Ovary (tissue), 10 donors: ENCODE measurements at places on chromosomes 2 and 18. TPM values are rescaled to one million over a fixed set of nuclear protein-coding genes. Genes with fewer than 3 reads are reported as not detected.

GRCh38 chr2:230472621-230473018 lies 56.6 kb downstream of the SP100 start:
- no peak for DNase-seq
- no peaks in the 10 kb centered on the region for H3K27me3 ChIP-seq
- H3K27ac ChIP-seq, result no peak overlapping the region
- H3K36me3 ChIP-seq, result no peaks in the 10 kb centered on the region

GRCh38 chr2:233354971-233355574 lies 779 bp downstream of the DGKD start:
- peak; percentile 30 for DNase-seq
- peaks cover 12% of the 10 kb centered on the region for H3K4me1 ChIP-seq
- H3K27me3 ChIP-seq, result no peaks in the 10 kb centered on the region
- peak overlapping the region; percentile 75 for H3K4me3 ChIP-seq
- H3K36me3 ChIP-seq, result no peaks in the 10 kb centered on the region

DNA sequence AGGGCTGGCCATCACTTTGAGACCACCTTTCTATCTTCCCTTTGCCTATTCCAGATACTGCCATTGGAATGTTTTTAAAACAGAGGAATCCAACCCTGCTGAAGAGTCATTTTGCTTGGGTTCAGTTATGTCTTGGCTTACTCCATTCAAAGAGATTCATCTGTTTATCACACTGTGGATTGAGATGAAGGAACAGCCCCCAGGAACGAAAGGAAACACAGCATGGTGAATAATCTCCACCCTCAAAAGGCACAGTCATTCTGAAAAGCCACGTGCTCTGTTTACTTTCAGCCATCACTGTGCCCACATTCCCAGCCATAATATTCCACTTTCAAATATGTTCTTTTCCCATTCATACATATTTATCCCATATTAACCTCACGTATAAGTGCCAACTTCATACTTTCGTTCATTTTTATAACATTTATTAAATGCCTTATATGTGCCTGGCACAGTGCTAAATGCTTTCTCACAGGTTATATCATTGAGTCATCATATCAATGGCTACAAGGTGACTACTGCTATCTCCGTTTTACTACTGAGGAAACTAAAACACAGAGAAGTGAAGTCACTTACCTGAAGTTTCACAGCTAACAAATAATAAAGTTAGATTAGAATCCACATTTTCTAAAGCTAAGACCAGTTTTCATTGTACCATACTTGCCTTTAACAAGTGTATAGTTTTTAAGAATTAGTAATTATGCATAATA lies 143.6 kb downstream of the OSR1 start:
- H3K27me3 ChIP-seq, result no peaks in the 10 kb centered on the region
- DNase-seq, result no peak
- H3K4me1 ChIP-seq, result peaks cover 5% of the 10 kb centered on the region
- no peak overlapping the region for H3K4me3 ChIP-seq

DNA sequence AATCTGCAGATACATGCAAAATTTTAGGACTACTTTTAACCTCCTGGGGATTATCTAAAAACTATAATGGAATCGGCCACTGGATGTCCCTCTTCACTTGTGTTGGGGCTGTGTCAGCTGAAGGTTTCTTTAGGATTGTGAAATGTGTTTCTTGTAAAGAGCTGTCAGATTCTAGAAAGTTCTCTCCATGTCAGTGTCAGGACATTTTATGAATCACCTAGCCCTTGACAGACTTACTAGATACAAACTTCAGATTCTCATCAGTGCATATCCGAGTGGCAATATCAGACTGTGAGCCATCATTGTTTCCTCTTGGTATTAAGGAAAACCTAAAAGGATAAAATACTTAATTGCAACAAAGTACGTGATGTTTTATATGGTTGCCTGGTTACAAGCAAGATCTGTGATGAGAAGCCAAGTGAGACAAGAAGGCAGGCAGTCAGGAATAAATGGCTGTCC lies 107.3 kb downstream of the CPS1 start:
- H3K36me3 ChIP-seq, result no peaks in the 10 kb centered on the region
- no peaks in the 10 kb centered on the region for H3K4me1 ChIP-seq
- H3K27ac ChIP-seq, result no peak overlapping the region
- H3K27me3 ChIP-seq, result no peaks in the 10 kb centered on the region

DNA sequence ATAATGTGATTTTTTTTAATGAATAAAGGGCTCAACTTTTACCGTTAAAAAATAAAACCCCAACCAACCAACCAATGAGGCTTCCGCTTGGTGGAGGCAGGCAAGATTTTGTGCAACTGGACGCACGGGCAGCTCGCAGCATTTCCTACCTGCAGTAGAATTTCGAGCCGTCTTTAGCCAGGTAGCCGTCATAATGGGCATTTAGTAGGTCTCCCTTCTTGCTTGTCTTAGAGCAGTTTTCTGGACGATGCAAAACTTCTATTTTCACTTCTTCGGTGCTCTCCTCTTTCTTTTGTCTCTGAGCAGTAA lies 316 bp downstream of the FKBP7 start:
- H3K27me3 ChIP-seq, result no peaks in the 10 kb centered on the region
- no peak for DNase-seq

GRCh38 chr2:164458792-164459191 lies 162.5 kb downstream of the GRB14 start:
- no peaks in the 10 kb centered on the region for H3K27me3 ChIP-seq
- no peaks in the 10 kb centered on the region for H3K36me3 ChIP-seq
- no peak overlapping the region for H3K27ac ChIP-seq
- H3K4me3 ChIP-seq, result no peak overlapping the region
- peaks cover 3% of the 10 kb centered on the region for H3K4me1 ChIP-seq

DNA sequence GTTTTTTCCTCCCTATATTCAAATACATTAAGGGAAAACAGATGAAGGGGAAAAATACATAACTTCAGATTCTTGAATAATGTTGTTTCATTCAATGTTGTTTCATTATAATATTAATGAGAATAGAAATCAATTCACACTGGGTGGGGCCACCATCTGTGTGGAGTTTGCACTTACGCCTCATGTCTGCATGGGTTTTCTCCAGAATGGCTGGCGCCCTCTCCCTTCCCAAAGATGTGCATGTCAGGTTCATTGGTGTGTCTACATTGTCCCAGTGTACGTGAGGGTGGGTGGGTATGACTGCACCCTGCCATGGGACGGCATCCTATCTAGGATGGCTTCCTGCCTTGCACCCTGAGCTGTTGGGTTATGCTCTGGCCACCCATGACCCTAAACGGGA lies 51.7 kb downstream of the COBLL1 start:
- H3K27me3 ChIP-seq, result no peaks in the 10 kb centered on the region
- no peak for DNase-seq
- no peak overlapping the region for H3K4me3 ChIP-seq
- H3K4me1 ChIP-seq, result peaks cover 8% of the 10 kb centered on the region

GRCh38 chr2:96815326-96816126 lies 542 bp upstream of the CNNM3 start:
- H3K27ac ChIP-seq, result peak overlapping the region; percentile 69
- H3K4me3 ChIP-seq, result peak overlapping the region; percentile 70
- no peaks in the 10 kb centered on the region for H3K27me3 ChIP-seq
- peaks cover 19% of the 10 kb centered on the region for H3K4me1 ChIP-seq
- H3K36me3 ChIP-seq, result no peaks in the 10 kb centered on the region
- no peak for DNase-seq

Gene SP110
- 21.6 TPM for polyA plus RNA-seq

GRCh38 chr2:239912938-239913635 lies 112.1 kb downstream of the NDUFA10 start:
- DNase-seq, result no peak
- H3K27ac ChIP-seq, result no peak overlapping the region
- no peaks in the 10 kb centered on the region for H3K27me3 ChIP-seq

- H3K36me3 ChIP-seq, result no peaks in the 10 kb centered on the region
- H3K27ac ChIP-seq, result no peak overlapping the region
- H3K27me3 ChIP-seq, result no peaks in the 10 kb centered on the region
- DNase-seq, result no peak
- no peak overlapping the region for H3K4me3 ChIP-seq
These were observed 16.6 kb downstream of the EPHA4 start for GRCh38 chr2:221555494-221555846.

Gene TET3
- 3.3 TPM for polyA plus RNA-seq

DNA sequence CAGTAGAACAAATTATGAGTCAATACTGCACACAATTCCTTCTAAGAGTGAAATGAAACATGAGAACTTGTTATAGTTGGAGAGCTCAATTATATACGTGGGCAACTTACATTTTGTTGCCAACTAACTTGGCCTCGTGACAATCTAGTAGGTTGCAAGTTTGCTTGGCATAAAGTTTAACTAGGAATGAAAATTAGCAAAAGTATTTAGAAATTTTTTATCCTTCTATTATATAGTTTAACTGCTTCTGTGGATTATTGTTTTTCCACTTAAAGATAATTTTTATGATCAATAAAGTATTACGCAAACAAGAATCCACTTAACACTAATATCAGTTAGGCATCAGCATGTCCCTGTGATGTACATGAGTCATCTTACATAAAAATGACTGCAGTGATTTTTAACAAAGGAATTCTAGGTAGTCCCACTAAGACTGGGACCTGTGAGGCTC lies 41.1 kb downstream of the FAM124B start:
- H3K27me3 ChIP-seq, result no peaks in the 10 kb centered on the region
- no peak for DNase-seq
- no peak overlapping the region for H3K27ac ChIP-seq
- H3K4me3 ChIP-seq, result no peak overlapping the region

DNA sequence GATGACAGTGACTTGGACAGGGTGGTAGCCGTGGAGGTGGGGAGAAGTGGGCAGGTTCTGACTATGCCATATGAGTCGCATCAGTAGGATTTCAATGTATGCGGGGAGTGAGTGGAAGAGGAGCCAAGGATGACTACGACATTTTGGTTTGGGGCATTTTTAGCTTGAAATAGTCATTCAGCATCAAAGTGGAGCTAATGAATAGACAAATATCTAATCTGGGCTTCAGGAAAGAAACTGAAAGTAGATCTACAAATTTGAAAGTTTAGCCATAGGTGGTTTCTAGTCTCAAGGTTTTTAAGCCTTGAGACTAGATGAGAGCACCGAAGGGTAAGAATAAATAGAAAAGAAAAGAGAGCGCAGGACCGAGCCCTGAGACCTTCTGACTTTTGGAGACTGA lies 58.3 kb downstream of the FEZ2 start:
- no peak overlapping the region for H3K27ac ChIP-seq
- H3K4me1 ChIP-seq, result no peaks in the 10 kb centered on the region
- no peaks in the 10 kb centered on the region for H3K27me3 ChIP-seq
- no peak for DNase-seq
- H3K36me3 ChIP-seq, result no peaks in the 10 kb centered on the region

DNA sequence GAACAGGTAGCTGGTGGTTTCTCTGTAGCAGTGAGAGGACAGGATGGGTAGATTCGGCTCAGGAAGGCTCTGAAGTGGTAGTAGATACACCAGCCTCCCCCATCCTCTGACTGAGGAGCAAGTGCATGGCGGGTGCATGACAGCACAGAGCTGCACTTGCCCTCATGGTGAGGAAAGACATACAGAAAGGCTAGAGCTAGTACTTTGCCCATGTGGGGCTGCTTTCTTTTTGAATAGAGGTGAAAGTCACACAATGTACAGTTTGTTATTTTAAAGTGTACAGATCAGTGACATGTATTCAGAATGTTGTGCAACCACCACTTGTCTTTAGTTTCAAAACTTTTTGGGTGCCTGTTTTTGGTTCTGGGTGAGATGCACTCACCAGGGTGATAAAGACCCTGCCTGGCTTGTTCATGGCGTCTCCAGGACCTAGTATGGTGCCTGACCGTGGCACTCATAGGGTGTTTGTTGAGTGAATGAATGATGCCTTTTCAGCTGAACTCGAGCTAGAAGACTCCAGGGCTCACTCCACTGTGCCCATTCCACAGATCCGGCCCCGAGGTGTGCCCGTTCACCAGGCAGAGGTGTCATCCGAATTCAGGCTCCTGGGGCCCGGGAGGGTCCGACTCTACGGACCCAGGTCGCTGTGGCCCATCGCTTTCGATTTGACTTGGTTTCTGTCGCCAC lies 421 bp upstream of the VAMP5 start:
- H3K4me3 ChIP-seq, result peak overlapping the region; percentile 61
- no peaks in the 10 kb centered on the region for H3K27me3 ChIP-seq
- H3K27ac ChIP-seq, result peak overlapping the region; percentile 46
- DNase-seq, result no peak
- H3K36me3 ChIP-seq, result no peaks in the 10 kb centered on the region

GRCh38 chr2:10002109-10002508 lies 41.2 kb upstream of the KLF11 start:
- H3K27ac ChIP-seq, result no peak overlapping the region
- no peak overlapping the region for H3K4me3 ChIP-seq
- H3K4me1 ChIP-seq, result no peaks in the 10 kb centered on the region
- no peaks in the 10 kb centered on the region for H3K27me3 ChIP-seq
- H3K36me3 ChIP-seq, result no peaks in the 10 kb centered on the region

GRCh38 chr2:219000569-219000960 lies 7.3 kb upstream of the CRYBA2 start:
- H3K4me1 ChIP-seq, result peaks cover 11% of the 10 kb centered on the region
- no peak overlapping the region for H3K27ac ChIP-seq
- H3K4me3 ChIP-seq, result no peak overlapping the region
- DNase-seq, result no peak
- H3K36me3 ChIP-seq, result no peaks in the 10 kb centered on the region
- H3K27me3 ChIP-seq, result peaks cover 7% of the 10 kb centered on the region

DNA sequence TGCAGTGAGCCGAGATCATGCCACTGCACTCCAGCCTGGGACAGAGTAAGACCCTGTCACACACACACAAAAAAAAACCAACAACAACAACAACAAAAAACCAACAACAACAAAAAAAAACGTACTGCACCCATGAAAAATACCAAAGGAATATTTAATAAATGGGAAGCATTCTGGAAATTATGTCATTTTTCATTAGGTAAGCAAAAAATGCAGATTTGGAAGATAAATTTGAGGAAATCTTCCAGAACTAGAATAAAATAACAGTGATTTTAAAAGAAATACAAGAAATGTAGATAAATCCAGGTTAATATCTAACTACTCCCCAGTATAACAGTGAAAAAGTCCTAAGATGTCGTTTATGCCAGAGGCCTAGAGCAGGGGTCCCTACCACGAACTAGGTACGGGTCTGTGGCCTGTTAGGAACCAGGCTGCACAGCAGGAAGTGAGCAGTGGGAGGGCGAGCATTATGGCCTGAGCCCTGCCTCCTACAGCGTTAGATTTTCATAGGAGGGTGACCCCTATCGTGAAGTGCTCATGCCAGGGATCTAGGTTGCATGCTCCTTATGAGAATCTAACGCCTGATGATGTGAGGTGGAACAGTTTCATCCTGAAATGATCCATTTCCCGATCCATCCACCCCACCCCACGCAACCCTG lies 21.5 kb downstream of the FAM161A start:
- DNase-seq, result no peak
- H3K4me3 ChIP-seq, result no peak overlapping the region
- H3K36me3 ChIP-seq, result no peaks in the 10 kb centered on the region
- no peaks in the 10 kb centered on the region for H3K4me1 ChIP-seq
- H3K27ac ChIP-seq, result no peak overlapping the region
- H3K27me3 ChIP-seq, result no peaks in the 10 kb centered on the region

Gene SOX11
- polyA plus RNA-seq, result 0.01 TPM

DNA sequence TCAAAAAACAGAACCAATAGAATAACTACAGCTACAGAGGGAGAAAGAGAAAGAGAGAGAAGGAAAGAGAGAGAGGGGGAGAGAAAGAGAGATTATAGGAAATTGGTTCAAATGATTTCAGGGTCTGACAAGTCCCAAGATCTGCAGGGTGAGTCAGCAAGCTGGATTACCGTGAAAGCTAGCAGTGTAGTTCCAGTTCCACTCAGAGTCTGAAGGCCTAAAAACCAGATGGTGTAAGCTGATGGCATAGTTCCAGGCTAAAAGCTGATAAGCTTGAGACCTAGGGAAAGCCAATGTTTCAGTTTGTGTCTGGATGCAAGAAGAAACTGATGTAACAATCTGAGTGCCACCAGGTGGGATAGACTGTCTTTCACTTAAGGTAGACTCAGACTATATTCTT lies 397.7 kb downstream of the TRIB2 start:
- peak; percentile 28 for DNase-seq
- no peak overlapping the region for H3K27ac ChIP-seq
- no peaks in the 10 kb centered on the region for H3K27me3 ChIP-seq
- H3K4me1 ChIP-seq, result no peaks in the 10 kb centered on the region
- no peaks in the 10 kb centered on the region for H3K36me3 ChIP-seq
